Mesenchymal stem cell (in vitro differentiated cells and primary cell): ENCODE measurements at places on chromosomes 3 and 15.

GRCh38 chr3:146640955-146641867 is 36.1 kb upstream of the PLSCR5 start:
- DNase-seq, result peak; percentile 65

DNA sequence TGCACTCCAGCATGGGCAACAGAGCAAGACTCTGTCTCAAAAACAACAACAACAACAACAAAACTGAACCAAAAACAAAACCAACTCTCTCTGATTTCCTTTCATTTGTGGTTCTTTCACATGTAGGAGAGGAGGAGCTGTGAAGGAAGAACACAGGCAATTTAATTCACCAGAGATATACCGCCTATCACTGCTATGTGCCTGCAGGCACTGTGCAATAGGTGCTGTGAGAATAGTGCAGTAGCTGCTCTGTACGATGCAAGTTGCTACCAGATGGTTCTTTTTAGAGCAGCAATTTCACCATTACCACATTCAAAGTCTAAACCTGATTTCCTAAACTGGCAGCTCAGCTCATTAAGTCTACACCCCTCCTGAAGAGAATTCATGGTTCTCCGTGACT is 11.3 kb upstream of the PROK2 start:
- DNase-seq, result no peak

DNA sequence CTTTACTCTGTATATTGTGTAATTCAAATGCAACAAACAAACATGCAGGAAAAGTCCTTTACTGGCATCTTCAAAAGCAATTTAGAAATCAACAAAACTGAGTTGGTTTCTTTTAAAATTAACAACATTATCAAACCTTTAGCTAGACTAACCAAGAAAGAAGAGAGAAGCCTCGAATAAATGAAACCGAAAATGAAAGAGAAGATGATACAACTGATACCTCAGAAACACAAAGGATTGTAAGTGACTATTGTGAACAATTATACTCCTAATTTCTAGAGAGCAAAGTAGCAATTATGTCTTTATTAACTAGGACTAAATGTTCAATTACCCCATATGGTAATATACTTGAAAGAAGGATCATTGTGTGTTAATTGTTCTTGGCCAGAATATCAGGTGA is 49.2 kb upstream of the P3H2 start:
- no peak for DNase-seq

GRCh38 chr3:59772416-59773408 is 722.9 kb upstream of the CFAP20DC start:
- DNase-seq, result no peak

GRCh38 chr15:57334257-57334656 is 42.0 kb upstream of the CGNL1 start:
- peak; percentile 46 for DNase-seq

DNA sequence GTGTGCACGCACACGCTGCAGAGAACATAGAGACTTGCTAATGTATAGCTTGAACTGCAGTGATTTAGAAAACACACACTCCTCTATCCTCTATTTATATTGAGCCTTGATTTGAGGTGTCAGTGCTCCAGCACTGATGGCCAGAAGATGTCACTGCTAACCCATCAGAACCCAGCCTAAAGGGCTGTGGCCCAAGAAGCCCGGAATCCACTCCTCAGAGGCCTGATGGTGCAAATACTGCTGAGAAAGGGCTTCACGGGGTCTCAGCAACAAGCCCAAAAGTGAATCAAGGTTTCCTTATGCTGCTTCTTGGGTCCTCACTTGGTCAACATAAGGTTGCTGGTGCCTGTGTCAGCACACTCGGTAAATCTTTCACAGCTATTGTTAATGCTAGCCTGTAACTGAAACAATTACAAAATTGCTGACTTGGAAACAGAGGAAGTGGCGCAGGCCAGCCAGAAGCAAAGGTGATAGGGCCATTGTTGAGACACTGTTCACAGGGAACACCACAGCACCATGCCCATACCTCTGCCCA is 60.3 kb downstream of the HEG1 start:
- DNase-seq, result peak; percentile 66

DNA sequence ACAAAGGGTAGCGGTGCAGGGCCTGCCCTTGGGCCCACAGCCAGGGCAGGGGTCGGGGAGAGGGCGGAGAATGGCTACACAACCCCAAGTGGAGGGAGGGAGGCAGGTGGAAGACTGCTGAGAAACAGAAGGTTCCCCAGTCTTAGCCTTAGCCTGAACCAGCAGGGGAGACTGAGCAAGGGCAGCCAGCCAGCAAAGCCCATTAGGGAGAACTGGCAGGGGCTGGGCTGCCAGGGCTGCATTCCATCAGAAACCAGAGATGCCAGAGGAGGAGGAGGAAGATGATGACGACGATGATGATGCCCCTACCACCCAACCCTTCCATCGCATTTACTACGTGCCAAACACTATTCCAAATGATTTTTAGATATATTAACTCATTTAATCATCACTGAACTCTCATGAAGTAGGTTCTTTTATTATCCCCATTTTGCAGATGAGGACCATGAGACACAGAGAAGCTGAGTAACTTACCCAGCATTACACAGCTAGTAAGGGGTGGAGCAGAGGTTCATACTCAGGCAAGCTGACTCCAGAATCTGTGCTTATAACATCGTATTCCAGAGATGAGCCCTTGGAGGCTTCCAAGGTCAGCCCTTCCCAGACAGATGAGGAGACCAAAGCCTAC is 8.7 kb downstream of the SEMA7A start:
- DNase-seq, result no peak

DNA sequence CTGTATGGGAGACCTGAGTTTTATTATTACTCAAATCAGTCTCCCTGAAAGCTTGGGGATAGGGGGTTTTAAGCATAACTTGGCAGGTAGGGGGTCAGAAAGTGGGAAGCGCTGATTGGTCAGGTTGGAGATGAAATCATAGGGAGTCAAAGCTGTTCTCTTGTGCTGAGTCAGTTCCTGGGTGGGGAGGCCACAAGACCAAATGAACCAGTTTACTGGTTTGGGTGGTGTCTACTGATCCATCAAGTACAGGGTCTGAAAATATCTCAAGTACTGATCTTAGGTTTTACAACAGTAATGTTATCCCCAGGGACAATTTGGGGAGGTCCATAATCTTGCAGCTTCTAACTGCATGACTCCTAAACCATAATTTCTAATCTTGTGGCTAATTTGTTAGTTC is 17.8 kb upstream of the IQCF6 start:
- DNase-seq, result no peak

DNA sequence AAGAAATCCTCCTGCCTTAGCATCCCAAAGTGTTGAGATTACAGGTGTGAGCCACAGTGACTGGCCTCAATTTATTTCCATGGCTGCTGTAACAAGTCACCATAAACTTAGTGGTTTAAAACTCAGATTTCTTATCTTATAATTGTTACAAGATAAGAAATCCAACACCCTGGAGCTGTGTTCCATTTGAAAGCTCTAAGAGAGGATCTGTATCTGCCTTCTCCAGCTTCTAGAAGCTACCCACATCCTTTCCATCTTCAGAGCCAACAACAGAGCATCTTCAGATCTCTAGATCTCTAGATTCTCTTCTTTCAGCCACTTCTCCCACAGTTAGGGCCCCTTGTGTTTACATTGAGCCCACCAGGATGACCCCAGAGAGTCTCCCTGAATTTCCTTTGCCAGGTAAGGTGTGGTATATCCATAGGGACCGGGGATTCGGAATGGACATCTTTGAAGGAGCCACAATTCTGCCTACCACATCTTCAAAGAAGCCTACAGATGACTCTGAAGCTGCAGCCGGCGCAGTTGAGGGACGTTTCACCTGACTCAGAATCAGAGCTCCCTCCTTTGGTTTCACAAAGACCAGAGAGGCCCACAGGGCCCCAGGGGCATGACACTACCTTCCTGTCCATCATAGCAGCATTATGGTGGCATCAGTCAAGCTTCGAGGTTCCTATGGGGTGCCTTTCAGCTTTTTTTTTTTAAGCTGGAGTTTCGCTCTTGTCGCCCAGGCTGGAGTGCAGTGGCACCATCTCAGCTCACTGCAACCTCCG is 87.0 kb upstream of the IGF1R start:
- no peak for DNase-seq

DNA sequence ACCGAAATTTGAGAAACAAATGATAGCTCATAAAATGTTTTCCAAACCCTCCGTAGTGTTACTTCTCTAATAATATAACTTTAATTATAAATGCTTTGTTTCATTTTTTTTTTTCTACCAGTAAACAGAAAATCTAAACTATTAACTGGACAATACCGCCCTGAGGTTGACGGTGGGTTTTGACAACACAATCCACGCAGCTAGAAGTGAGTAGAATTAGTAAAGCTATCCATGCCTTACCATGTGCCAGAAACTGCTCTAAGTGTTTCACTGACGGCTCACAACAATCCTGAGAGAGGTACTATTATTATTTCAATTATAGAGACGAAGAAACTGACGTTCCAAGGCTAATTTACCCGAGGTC is 410 bp downstream of the NDUFAF1 start:
- no peak for DNase-seq

- DNase-seq, result peak; percentile 87
Measured at GRCh38 chr3:172666873-172667694, 43.8 kb downstream of the NCEH1 start.

DNA sequence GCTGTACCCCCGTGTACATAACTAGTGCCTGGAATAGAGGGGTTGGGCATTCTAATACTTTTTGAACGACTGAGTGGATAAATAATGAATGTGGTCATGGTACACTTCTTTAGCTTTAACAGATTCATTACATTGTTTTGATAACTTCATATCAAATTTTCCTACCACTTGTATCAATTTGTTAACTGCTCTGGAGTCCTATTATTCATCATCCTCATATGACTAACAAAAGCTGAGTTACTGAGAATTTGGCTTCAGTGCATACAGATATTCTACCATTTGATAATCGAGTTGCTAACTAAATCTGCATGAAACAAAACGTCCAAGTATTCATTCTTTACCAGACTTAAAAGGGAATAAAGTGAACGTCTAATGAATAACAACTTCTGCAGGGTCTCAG is 31.7 kb downstream of the FRMD5 start:
- DNase-seq, result no peak

- no peak for DNase-seq
Measured at GRCh38 chr15:71149646-71150557, 34.6 kb downstream of the THSD4 start.

DNA sequence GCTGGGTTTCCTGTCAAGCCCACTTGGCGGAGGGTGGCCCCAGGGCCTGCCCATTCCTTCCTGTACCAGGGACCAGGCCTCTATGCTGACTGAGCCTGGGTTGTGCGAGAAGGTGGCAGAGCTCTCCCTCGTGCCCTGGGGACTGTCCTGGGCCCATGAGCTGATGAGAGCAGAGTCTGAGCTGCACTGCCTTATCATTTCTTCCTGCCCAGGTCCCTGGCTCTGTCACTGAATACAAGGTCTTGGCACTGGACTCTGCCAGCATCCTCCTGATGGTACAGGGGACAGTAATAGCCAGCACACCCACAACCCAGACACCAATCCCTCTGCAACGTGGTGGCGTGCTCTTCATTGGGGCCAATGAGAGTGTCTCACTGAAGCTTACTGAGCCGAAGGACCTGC is 7.5 kb downstream of the MPI start:
- DNase-seq, result no peak

DNA sequence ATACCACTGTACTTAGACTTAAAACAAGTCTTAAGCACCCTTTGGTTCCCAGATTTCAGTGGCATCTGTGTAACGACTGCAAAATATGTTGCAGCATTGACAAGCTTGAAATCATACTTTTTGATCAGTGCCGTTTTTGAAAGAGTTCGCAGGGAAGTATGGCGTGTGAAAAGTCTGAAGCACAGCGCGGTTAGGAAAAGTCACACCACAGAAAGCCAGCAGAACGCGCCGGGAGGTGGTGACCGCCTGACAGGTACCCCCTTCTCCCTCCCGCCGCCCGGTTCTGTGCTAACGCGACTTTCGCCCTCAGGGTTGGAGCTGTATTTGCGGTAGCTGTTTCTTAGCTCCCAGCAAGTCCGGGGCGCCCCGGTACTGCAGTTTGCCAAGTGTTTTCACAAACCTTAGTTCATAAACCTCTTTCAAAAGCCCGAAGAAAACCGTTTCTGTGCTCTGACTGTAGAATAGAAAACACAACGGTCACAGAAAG is 481 bp upstream of the CRYBG3 start:
- DNase-seq, result peak; percentile 84

DNA sequence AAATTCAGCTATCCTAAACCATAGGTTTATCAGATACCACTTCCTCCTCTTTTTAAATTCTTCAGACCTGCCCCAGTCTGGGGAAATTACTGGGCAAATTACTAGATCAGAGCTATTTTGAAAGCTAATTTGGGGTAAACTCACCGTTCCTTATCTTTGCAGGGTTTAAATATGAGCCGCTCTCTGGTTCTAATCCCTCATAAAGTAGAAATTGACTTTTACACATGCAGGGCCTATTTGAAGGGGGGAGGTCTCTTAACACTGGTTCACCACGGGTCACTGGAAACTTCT is 11.0 kb upstream of the MEIS2 start:
- no peak for DNase-seq

- no peak for DNase-seq
Measured at GRCh38 chr15:38017721-38018120, 83.3 kb downstream of the TMCO5A start.

GRCh38 chr3:17946619-17947018 is 204.2 kb upstream of the TBC1D5 start:
- DNase-seq, result no peak

GRCh38 chr3:71751602-71752001 is 2.1 kb upstream of the GPR27 start:
- DNase-seq, result no peak

DNA sequence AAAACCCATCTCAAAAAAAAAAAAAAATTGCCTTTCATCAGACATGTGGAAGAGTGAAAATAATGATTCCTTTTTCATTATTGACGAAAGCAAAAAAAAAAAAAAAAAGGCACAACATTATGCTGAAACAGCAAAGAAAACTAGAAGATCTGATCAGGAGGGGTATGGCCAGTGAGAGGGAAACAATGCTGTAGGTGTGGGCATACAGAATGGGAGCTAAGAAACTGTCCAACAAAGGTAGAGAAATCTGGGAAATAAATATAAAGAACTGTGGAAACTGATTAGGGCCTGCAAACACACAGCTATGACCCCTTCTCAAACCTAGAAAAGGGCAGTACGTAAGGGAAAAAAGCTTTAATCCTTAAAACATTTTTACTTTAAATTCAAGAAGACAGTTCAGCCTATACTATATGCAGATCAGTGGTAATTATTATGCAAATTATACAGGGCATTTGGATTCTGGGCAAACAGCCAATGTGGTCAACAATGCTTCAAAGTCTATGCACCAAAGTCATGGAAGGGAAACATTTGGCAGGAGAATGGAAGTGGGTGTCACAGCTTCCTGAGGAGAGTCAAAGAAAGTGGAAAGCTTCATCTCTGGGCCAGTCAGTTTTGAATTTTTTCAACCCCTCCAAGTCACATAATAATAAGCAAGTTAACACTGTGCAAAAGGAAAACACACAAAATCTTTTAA is 68.3 kb upstream of the SLC12A8 start:
- peak; percentile 37 for DNase-seq
